Testis (tissue), 5 donors: ENCODE measurements at places on chromosomes 4 and X. TPM values are rescaled to one million over a fixed set of nuclear protein-coding genes. Genes with fewer than 3 reads are reported as not detected.

Gene CYTL1
- not detected for total RNA-seq

- no peaks in the 10 kb centered on the region for H3K4me1 ChIP-seq
- no peaks in the 10 kb centered on the region for H3K27me3 ChIP-seq
- DNase-seq, result no peak
- H3K27ac ChIP-seq, result no peak overlapping the region
Observed at GRCh38 chr4:56247646-56248045, 139.6 kb downstream of the AASDH start.

GRCh38 chr4:113078066-113078465, 28.6 kb downstream of the ANK2 start:
- DNase-seq, result no peak
- H3K36me3 ChIP-seq, result no peaks in the 10 kb centered on the region
- no peak overlapping the region for H3K4me3 ChIP-seq
- no peaks in the 10 kb centered on the region for H3K27me3 ChIP-seq
- no peaks in the 10 kb centered on the region for H3K4me1 ChIP-seq
- H3K27ac ChIP-seq, result no peak overlapping the region

GRCh38 chrX:150696331-150696730, 3.1 kb downstream of the MTMR1 start:
- H3K36me3 ChIP-seq, result no peaks in the 10 kb centered on the region
- DNase-seq, result no peak
- H3K27ac ChIP-seq, result no peak overlapping the region
- H3K27me3 ChIP-seq, result no peaks in the 10 kb centered on the region
- no peaks in the 10 kb centered on the region for H3K4me1 ChIP-seq

GRCh38 chr4:82797040-82797404, 1.6 kb downstream of the SCD5 start:
- no peak for DNase-seq
- H3K4me3 ChIP-seq, result peak overlapping the region; percentile 75
- H3K4me1 ChIP-seq, result peaks cover 42% of the 10 kb centered on the region
- H3K27me3 ChIP-seq, result no peaks in the 10 kb centered on the region
- peak overlapping the region; percentile 84 for H3K27ac ChIP-seq
